Substantia nigra (tissue), 51 donors: ENCODE measurements at places on chromosomes 7 and 10.

DNA sequence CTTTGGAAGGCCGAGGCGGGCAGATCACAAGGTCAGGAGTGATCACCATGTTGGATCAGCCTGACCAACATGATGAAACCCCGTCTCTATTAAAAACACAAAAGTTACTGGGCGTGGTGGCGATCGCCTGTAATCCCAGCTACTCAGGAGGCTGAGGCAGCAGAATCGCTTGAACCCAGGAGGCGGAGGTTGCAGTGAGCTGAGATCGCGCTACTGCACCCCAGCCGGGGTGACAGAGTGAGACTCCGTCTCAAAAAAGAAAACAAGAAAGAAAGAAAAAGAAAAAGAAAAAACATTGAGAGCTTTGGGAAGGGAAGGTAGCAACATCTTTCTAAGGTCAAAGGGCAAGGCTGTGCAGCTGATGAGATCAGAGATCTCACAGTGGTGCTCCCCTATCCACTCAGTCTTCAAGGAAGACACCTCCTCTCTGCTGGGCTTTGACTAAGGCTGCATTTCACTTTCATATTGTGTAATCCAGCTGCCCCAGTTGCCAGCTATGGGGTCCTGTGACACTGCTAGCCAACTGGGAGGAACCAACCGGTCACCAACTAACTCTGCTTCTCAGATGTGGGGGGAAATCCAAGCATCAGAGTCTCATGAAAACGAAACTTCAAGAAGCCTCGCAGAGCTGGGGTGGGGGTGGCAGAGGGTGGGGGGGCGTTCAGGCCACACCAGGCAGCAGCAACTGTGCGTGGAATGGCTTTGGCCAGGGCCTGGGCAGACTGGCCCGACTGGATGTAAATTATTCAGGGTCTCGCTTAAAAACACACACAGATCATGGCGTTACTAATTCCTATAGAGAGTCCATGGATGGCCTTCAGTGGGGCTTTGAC is 1.5 kb downstream of the IL15RA start:
- DNase-seq: peak; percentile 20

- DNase-seq: no peak
Observed at GRCh38 chr10:33198610-33199009, 135.9 kb downstream of the NRP1 start.

DNA sequence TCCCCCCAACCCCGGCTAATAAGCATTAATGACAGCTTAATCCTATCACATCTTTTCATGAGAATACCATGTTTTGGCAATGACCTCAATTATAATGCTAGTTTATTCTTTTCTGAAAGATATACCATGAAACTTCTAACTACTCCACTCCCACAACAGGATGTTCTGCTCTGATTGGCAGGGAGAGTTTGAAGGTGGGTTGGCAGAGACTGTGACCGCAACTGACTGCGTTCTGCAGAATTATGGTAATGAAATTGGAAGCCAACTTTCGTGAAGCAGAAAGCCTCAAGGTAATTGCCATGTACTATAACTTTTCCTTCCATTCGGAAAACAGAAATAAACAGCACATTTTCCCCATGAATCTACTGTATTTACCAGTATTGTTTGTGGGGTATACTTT is 288.2 kb upstream of the SEMA3D start:
- no peak for DNase-seq

GRCh38 chr10:35153716-35154115 is 27.1 kb downstream of the CREM start:
- no peak for DNase-seq

DNA sequence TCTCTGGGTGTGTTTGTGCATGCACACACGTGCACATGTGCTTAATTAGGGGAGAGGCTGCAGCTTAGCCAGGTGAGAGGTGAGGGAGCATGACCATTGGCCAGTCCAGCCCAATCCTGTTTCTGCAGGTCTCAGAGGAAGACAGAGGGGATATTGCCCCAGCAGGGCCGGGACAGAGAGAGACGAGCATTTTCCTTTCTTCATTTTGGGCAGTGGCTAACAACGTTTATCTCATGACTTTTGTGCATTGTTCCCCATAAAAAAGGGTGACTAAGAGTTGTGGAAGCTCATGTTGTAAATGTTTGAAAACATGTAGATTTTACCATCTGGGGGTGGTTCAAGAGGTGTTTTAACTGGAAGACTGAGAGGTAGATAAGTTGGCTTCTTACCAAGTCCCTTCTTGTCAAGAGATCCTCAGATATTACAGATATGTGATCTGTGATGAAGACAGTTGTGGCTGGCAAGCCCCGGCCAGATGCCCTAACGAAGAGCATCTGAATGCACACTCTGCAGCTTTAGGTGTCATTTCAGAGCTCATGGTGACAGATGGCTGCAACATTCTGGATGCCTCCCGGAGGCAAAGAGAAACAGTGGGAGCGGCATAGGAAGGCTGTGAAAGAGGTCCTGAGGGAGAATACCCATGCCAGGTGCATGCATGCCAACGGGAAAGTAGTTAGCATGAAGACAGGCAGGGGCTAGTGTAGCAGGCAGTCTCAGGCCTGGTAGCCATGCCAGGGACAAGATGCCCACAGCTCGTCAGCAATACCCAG is 16.7 kb upstream of the DMBT1 start:
- no peak for DNase-seq

DNA sequence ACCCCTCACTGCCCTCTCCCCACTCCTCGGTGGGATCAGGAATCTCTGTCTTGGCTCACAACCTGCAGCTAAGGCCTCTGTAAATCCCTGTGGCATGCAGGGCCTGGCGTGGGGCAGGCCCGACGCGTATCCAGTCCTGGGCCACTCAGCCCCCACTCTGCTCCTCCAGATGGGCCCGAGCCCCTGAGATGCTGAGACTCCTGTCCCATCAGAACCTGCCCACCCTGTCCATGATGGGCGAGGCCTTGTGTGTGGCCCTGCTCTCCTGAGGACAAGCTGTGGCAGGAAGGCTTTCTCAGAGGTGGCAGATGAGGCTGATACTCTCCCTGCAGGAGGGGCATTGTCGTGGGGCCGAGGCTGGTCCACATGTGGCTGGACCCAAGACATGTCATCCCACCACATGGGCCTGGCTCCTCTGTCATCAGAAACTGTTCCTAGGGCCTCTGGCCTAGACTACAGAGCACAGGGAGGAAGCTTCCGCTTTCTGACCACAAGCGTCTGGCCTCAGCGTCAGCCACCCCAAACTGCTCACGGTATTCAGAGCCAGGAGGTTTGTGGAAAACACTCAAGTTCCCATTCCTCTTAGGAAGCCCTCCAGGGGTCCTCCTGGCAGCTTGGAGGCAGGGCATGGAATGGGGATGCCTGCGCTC is 6.0 kb downstream of the ALOX5 start:
- no peak for DNase-seq

DNA sequence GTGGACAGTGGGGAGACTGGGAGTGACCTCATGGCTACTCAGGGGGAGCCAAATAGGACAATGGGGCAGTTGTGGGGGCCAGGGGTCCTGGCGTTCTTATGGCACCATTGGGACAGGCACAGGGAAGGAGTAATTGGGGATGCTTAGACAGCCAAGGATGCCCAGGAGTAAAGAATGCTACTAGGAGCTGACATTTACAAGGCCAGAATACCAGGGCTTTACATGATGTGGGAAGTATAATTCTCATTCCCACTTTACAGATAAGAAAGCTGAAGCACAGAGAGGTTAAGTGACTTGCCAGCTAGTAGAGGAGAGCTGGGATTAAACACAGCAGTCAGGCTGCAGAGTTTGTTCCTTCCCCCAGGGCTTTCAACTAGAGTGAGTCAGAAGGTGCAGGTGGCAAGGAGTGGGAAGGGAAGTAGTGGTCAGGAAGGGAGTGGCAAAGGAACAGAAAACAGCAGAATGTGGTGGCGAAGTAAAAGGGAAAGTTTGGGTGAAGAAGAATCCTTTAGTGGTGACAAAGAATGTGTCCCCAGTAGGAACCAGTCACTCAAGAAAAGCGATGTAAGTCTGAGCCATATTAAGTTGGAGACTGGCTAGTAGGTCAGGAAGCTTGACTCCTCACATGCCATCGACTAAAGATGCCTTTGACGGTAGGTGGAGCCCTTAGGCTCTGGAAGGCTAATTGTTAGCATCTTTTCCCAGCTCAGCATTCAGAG is 32.8 kb downstream of the CPVL start:
- DNase-seq: no peak

GRCh38 chr10:99775850-99776249 is 6.6 kb upstream of the ABCC2 start:
- no peak for DNase-seq

DNA sequence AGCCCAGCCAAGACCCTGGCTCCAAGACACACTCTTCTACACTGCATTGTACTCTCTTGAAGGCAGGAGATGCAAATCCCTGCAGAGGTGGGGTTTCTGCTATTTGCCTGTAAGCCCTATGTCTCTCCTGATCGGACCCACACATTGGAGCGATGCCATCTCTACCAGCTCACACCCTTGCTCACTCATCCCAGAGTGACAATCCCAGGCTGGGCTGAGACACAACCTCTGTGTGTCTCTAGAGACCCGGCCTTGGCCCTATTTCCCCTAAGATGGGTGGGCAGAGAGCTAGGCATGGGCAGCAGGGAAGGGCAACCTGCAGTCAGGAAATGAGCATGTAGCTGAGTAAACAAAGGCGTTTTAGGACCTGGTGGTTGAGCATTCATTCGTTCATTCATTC is 25.6 kb downstream of the CCDC3 start:
- no peak for DNase-seq

GRCh38 chr10:84217746-84218145 is 7.6 kb downstream of the LRIT2 start:
- no peak for DNase-seq

GRCh38 chr10:43846187-43846680 is 197.6 kb upstream of the ZNF32 start:
- DNase-seq: no peak

- no peak for DNase-seq
Observed at GRCh38 chr10:80464557-80465450, 10.7 kb downstream of the TSPAN14 start.

GRCh38 chr10:71582019-71582418 is 137.6 kb downstream of the C10orf105 start:
- peak; percentile 13 for DNase-seq

DNA sequence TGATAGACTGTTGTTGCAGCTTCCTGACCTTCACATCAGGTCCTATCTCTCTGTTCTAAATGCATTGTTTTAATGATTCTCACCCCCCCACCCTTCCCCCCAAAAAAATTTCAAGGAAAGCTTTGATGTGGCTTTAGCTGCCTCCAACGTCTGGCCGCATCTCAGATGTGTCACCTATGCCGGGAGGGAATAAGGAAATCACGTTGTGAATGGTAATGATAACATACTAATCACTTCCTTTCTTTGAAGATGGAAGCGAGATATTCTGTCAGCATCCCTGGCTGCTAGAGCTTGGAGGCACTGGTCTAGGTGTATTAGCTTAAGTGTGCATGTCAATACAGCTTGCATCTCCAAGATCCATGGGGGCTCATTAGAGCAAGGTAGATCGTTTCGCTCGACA is 89.6 kb downstream of the VTI1A start:
- DNase-seq: no peak

DNA sequence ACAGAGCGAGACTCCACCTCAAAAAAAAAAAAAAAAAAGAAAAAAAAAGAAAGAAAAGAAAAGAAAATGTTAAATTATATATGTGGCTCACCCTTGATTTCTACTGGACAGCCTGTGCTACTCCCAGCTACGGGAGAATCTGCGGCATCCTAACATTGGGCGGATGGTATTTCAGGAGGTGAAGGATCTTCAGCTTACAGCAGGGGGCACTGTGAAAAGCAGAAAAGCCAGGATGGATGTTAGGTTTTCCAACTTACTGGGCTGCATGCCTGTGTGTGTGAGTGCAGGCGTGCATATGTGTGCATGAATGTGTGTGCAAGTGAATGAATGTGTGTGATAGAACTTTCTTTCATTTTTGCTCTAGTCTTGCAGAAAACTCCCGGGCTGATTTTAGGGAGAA is 1066.5 kb downstream of the TYW1 start:
- no peak for DNase-seq

DNA sequence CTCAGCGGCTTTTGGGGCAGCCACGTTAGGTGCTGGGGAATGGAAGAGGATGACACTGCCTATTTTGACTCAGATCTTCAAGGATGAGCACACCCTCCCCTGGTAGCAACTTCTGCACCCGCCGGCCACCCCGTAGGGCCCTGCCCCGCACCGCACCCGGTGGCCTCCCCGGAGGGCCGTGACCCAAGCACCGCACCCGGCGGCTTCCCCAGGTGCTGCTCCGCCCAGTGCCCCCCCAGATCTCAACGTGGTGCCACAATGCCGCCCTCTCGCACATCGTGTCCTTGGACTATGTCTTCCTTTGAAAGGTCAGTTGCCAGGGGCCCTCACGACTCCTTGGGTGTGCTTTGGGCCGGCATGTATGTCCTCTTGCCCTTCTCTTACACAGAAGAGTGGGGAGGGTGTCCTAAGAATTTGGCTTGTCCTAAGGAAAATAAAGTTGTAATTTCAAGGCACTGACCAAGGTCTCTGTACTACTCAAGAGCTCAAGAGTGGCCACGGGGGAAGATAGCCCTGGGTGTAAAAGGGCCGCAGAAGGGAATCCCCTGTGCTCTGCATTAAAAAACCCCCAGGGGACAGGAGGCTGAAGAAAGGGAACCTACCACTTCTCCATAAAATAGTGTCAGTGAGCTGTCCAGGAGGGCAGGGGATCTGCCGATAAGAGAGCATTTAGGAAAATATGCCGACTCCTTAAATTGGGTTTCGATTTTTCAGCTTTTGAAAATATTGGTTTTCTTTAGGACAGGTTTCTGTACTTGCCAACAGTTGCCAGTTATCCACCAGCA is 1.6 kb upstream of the LANCL2 start:
- DNase-seq: no peak

DNA sequence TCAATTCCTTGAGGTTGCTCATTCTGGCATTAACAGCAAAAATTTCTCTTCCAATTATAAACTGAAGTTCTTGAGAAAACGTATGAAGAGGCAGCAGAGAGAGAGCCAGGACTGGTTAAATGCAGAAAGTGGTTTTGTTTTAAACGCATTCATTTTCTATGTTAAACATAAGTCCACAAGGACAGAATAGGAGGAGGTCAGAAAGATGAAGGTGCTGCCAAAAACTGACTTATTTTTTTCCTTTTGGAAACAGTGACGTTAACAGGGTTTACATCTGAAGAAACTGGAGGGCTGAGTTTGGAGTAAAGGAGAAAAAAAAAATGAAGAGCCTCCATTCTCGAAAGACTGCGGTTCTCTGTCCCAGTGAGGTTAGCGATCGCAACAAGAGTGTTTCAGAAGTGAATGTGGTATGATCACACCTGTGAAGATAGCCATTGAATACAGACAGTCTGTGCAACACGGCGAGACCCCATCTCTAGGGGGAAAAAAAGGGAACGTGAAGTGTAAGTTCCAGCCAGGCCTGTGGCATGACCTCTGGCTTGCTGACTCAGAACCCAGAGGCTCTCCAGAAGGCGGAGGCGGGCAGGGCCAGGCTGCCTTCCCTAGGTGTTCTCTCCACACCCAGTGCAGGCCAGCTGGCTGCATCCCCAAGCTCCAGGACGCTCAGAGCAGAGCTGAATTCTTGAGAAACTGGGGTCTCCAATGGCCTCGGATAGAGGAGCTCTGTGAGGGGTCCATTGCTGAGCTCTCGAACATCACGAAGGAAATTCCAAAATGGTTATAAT is 84.0 kb downstream of the CHST15 start:
- no peak for DNase-seq
